ENCODE measurements at places on chromosomes 7 and 10. TPM values are rescaled to one million over a fixed set of nuclear protein-coding genes. Genes with fewer than 3 reads are reported as not detected.

Gene KIAA1217
- polyA plus RNA-seq = 8.1 TPM

GRCh38 chr10:3578682-3579081 is 206.3 kb downstream of the KLF6 start:
- DNase-seq = no peak

- DNase-seq = no peak
Observed at GRCh38 chr7:149191851-149192250, 3.5 kb upstream of the ZNF282 start.

Gene PDZD7
- 1.1 TPM for polyA plus RNA-seq

Gene SCIN
- 0.68 TPM for polyA plus RNA-seq

- DNase-seq = peak; percentile 3
Observed at GRCh38 chr10:20888620-20889330, 8.3 kb downstream of the NEBL start.

DNA sequence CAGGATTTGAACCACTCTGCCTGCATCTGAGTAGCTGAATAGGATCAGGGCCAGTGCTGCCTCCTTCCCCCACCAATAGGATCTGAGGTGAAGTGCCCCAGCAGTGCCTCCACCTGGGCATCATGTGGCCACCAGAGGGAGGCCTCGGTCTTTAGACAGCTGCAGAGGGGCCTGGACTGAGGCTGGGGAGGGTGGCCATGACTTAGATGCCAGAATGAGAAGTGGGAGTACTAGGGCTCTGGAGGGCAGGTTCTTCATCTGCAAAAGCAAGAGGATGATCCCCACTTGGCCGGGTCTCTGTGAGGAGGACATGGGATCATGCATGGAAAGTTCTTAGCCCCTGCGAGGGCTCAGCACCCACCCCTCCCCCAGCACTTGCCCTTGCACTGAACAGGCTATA is 56.9 kb downstream of the NEUROG3 start:
- peak; percentile 6 for DNase-seq

- DNase-seq = peak; percentile 99
Observed at GRCh38 chr7:150378853-150379440, at the start of gene ZNF775. TSS of gene ZNF775 (plus strand) at chr7:150379330. CDS start at chr7:150388471, 9,141 bp downstream.

Gene SH3PXD2A
- 31.4 TPM for polyA plus RNA-seq

DNA sequence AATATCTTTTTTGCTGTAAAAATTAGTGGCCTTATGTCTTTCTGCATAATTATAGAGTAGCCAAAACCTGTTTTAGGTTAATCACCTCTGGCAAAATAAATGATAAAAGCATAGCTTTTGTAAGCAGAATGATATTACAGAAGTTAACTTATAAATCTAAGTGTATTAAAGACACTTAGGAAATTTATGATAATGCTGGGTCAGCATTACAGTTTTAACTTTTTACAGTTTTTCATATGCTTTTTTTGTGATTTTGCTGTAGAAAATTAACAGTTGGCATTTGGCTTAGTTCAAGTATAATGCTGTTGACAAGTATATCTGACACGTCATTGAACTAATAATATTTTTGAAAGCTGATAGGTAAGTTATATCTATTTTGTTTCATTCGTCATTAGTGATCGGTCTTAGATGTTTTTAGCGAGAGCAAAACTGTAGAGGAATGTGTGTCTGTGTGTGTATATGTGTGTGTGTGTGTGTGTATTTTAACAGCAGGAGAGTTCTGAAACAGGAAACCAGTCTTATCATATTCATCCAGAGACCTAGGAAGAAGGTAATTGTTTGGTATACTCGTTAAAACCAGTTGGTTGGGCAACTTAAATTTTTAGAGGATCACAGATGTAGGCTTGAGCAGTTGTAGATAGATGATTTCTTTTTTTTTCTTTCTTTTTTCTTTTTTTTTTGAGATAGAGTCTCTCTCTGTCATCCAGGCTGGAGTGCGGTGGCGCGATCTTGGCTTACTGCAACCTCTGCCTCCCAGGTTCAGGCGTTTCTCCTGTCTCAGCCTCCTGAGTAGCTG is 15.4 kb downstream of the PTEN start:
- DNase-seq = no peak

Gene EBLN1
- not detected for polyA plus RNA-seq

Gene AGK
- polyA plus RNA-seq = 18.3 TPM

Gene AQP1
- 0.33 TPM for polyA plus RNA-seq

DNA sequence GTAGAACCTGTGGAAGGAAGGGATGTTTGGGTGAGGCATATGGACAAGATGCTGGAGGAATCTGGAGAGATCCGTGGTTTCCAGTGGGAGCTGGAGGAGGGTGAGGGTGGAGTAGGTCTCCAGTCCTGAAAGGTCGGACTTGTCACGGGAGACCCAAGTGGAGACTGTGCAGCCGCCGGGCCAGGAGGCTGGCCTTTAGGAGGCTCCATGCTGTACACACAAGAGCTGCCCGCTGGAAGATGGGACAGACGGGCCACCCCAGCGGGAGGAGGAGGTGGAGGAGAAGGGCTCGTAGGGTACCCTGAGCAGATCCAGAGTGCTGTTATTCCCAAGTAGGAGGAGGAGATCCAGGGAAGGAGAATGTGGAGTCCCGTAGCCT is 106.7 kb downstream of the NKX6-2 start:
- DNase-seq = no peak

- peak; percentile 76 for DNase-seq
Observed at GRCh38 chr7:44489955-44490350, 505 bp downstream of the NUDCD3 start.

DNA sequence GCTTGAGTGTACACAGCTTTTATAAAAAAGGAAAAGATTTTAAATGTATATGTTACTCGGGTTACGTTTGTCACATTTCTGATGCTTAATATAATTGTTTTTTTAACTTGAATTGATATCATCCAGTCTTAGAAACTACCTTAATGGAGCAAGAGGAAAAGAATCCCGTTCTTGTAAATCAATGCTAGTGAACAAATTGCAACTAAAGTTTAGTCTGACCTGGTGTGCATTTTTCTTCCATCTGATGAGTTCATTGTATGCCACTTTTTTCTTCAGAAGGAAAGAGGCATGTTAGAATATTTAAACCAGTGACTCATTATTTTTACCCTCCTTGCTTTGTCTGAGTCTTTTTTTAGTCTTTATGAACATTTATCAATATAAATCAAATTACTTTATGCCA is 34.7 kb downstream of the NET1 start:
- peak; percentile 75 for DNase-seq

DNA sequence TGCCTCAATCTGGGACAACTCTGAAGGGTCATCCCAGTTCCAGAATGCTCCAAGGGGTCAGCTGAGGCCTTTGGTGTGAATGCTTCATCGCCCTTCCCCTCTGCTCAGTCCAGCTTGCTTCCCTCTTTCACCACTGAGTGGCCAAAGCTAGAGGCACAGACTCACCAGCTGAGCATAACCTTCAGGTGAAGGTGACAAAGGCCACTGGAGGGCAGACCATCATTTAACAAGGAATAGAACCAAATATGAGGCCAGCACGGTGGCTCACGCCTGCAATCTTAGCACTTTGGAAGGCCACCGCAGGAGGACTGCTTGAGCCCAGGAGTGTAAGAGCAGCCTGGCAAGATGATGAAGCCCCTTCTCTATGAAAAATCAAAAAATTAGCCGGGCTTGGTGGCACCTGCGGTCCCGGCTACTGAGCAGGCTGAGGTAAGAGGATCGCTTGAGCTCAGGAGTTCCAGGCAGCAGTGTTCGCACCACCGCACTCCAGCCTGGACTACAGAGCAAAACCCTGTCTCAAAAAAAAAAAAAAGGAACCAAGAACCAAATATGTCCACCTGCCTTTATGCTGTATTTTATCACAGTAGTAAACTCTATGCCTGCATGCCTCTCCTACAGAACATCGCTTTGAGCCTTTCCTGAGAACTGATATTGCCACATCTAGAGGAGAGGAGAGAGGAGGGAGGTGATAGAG is 13.4 kb downstream of the PRKAG2 start:
- DNase-seq = no peak

Gene OR2A1
- polyA plus RNA-seq = 0.10 TPM

- DNase-seq = no peak
Observed at GRCh38 chr7:15963206-15963605, 276.7 kb upstream of the MEOX2 start.

Gene SPOCK2
- polyA plus RNA-seq = 0.04 TPM

DNA sequence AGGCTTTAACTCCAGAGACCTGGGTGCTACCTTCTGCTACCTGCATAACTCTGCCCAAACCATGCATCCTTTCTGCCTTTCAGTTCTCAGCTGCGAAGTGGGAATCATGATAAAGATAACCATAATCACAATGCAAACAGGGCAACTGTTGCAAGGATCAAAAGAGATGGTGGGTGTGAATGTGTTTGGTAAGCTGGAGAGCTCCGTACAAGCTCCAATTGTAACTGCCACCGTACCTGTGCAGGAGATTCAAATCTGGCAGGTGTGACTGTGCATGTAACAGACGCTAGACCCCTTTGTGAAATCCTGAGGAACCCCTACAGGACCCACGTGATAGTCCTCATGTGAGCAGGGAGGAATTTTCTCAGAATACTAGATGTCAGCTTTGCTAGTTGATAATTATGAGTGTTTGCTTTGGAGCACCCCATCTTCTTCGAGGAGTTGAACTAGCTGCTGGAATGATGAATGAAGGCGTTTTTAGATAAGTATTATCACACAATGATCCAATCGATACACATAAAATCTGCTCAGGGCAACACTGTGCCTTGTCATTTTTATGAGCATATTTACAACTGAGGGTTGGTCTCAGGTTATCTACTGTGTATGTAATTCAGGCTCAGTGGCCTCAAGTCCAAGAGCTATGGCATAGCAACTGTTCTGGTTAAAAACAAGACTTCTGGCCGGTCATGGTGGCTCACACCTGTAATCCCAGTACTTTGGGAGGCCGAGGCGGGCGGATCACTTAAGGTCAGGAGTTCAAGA is 15.4 kb upstream of the FRAT2 start:
- no peak for DNase-seq

DNA sequence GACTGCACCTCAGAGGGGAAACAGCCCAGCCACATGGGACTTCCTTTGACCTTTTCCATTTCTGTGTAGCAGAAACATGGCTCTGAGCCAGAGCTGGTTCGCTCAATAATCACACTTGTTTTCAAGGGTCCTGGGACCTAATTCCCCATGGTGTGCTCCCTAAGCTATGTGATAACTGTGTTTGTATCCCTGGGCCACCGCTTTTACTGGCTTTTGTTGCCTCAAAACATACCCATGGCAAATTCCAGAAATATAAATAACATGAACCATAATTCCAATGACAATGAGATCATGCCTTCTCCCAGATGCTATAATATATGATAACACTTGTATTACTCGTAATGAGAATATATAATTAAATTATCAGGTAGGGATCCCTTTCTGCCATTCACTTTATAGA is 196.4 kb downstream of the GFRA1 start:
- DNase-seq = no peak

Gene PPP1R17
- polyA plus RNA-seq = 0.29 TPM

Gene COMMD3
- polyA plus RNA-seq = 103 TPM

GRCh38 chr7:27917774-27918314 is 177.9 kb downstream of the TAX1BP1 start:
- peak; percentile 61 for DNase-seq

DNA sequence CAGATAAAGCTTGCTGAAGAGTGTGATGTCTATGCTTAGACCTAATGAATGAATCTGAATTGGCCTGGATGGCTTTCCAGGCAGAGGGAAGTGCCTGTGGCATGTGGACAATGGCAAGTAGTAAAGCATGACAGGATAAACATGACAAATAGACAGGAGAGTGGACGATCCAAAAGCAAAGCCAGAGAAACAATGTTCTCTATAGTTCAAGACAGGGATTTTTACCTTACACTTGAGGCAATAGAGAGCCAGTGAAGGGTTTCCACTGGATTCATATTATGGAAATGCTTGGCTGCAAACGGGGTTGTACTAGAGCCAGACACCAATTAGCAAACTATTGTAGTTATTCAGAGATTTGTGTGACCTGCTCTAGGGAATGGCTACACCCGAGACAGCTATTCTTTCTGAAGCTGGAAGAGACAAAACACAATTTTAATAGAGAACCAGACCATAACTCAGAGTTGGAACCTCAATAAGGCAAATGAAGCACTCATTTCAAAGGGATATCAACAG is 2.3 kb downstream of the AGMO start:
- DNase-seq = no peak

Gene CDK13
- polyA plus RNA-seq = 13.3 TPM

DNA sequence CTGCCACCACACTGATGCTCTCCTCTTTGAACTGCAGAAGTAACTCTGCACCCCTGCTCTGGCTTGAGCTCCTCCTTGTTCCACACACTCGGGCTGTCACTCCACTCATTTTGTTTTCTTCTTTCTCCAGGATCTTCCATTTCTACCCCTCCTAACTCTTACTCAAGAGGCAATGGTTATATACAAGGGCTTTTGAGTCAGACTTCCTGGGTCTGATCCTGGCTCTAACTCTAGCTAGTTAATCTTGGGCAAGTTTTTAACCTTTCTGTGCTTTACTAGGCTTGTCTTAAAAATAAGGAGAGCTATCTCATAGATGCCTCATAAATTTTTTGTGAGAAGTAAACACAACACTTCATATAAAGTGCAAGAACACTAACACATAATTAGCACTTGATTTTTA is 45.3 kb upstream of the GNAI1 start:
- peak; percentile 49 for DNase-seq

DNA sequence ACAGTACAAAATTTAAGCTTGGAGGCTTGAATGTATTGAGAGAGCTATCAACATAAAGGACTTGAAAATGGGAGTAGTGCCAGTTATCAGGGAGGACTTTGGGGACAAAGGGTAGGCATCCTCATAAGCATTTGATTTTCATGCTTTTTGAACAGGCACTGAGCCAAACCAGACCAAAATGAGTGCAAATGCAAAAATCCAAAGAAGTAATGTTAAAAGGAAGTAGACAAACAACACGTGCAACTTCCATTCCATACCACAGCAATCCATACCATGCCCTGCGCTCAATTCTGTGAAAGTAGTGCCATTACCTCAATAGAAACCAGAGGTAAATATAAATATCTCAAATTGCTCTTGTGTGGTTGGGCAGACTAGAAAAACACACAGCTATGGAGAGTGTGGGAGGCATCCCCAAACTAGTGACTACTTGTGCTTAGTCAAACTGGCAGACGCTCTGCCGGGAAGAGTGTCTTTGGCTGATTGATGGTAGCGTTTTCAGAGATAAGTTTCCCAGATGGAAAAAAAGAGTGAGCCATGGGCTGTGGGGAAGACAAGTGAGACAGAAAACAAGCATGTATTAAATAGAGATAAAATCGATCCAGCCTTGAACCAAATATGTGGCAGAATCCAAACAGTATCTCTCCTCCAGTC is 161.5 kb downstream of the CREB5 start:
- peak; percentile 71 for DNase-seq

GRCh38 chr7:46054272-46054671 is 133.2 kb upstream of the IGFBP3 start:
- DNase-seq = peak; percentile 13

Gene AGMO
- not detected for polyA plus RNA-seq

Gene NPC1L1
- not detected for polyA plus RNA-seq

Gene ALKBH4
- polyA plus RNA-seq = 11.8 TPM

- DNase-seq = no peak
Observed at GRCh38 chr10:69344591-69345252, 66.4 kb downstream of the HK1 start.

- DNase-seq = no peak
Observed at GRCh38 chr7:30688718-30689221, 6.5 kb upstream of the CRHR2 start.

GRCh38 chr10:133124357-133125211 is 35.4 kb upstream of the KNDC1 start:
- DNase-seq = no peak
